Gastroesophageal sphincter (tissue), 4 donors: ENCODE measurements at places on chromosomes 13 and 19. TPM values are rescaled to one million over a fixed set of nuclear protein-coding genes. Genes with fewer than 3 reads are reported as not detected.

The SPRED3 gene
- 0.50 TPM for total RNA-seq

The SYNGR4 gene
- total RNA-seq: not detected

The ZNF599 gene
- total RNA-seq: 5.4 TPM

The RASL11A gene
- 22.8 TPM for total RNA-seq

The SMIM17 gene
- total RNA-seq: not detected

The TLE6 gene
- not detected for total RNA-seq

- ATAC-seq: no peak
Observed at GRCh38 chr13:97962887-97963286, 9.4 kb downstream of the IPO5 start.

DNA sequence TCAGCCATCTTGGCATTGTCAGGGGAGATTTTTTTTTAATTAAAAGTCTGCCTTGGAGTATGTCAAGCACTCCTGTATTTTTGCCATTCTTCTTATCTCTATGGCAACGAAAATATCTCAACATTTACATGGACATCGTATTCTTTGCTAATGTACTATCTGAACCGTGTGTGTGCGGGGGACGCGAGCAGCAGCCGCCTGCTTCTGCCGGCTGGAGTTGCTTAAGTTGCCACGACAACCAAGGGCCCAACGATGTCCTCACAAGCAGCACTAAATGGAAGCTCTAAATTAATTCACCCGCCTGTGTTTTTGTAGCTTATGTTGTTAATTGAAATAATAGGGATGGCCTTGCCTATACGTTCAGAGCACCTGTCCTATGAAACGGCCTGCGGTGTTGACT lies 309.5 kb downstream of the TEX29 start:
- ATAC-seq: no peak

DNA sequence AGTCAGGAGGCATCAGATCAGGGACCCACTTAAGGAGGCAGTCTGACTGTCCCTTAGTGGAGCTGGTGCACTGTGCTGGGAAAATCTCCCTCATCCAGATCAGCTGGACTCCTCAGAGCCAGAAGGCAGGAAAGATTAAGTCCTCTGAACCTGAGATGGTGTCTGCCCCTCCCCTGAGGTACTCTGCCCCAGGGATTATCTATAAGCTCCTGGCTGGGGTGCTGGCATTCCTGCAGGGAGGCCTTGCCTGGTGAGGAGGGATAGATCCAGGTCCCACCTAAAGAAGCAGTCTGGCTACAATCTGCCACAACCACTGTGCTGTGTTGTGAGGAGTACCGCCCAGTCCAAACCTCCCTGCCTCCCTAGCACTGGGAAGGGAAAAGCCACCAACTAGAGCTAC lies 81.2 kb downstream of the NHLRC3 start:
- ATAC-seq: no peak

DNA sequence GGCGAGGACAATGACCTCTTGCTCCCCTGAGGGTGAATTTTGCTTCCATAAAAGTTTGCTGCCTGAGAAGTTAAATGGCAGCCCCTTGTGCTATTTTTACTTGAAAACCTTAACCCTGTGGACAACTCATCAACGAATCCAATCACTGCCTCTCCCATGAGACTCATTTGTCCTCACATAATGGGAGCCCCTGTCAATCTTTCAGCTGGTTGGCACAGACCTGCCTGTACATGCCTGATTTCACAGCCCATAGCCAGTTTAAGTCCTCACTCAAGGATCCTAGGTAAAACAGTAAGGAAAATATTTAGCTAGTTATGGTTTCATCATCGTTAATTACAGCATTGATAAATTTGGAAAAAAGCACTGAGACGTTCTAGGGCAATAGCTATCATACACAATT lies 207.4 kb downstream of the NHLRC3 start:
- ATAC-seq: no peak

DNA sequence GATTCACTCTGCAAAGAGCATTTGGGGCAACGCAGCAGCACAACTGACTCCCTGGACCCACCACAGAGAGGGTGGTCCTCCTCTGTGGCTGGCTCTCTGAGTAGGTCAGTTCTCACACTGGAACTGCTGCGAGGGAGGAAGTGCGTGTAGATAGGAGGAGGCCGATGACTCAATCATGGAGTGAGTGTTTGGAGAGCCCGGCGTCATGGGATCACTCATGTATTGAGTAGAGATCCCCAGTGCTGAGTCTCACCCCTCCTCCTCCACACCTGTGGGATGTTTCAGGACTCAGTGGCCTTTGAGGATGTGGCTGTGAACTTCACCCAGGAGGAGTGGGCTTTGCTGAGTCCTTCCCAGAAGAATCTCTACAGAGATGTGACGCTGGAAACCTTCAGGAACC lies 8.9 kb downstream of the ZNF101 start:
- no peak for ATAC-seq

GRCh38 chr19:398719-399118 lies 10.2 kb downstream of the C2CD4C start:
- ATAC-seq: no peak

GRCh38 chr19:13623716-13624710 lies 117.7 kb upstream of the CACNA1A start:
- no peak for ATAC-seq
